ENCODE measurements at places on chromosomes 2 and 18.

GRCh38 chr2:138018866-138019688 is 54.8 kb downstream of the HNMT start:
- DNase-seq = no peak

DNA sequence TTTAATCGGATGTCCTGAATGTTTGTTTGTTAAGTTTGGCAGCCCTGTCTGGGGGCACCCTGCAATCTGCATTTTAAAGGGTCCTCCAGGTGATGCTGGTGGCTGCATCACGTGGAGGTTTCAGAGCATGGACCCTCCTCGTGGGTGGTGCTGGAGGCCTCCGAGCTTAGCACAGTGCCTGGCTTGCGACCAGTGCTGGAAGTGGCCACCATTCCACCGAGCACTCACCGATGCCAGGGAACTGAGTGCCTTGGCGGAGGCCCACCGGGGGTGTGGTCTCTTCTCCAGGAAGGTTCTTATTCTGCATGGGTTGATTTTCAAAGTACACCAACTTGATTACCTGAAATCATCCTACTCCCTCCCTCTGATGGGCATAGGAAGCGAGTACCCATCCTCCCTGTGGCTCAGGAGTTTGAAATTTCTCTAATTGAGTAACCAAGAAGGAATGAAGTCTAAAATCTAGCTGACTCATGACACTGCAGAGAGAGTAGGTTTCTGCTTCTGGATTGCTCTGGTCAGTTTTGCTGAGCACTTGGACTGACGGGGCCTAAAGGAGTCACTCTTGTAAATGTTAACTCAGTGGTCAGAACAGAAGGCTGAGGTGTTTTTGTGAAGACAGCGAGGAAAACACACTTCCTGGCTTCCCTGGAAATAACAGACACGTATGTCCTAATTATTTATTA is 58.1 kb upstream of the SLC66A3 start:
- no peak for DNase-seq

DNA sequence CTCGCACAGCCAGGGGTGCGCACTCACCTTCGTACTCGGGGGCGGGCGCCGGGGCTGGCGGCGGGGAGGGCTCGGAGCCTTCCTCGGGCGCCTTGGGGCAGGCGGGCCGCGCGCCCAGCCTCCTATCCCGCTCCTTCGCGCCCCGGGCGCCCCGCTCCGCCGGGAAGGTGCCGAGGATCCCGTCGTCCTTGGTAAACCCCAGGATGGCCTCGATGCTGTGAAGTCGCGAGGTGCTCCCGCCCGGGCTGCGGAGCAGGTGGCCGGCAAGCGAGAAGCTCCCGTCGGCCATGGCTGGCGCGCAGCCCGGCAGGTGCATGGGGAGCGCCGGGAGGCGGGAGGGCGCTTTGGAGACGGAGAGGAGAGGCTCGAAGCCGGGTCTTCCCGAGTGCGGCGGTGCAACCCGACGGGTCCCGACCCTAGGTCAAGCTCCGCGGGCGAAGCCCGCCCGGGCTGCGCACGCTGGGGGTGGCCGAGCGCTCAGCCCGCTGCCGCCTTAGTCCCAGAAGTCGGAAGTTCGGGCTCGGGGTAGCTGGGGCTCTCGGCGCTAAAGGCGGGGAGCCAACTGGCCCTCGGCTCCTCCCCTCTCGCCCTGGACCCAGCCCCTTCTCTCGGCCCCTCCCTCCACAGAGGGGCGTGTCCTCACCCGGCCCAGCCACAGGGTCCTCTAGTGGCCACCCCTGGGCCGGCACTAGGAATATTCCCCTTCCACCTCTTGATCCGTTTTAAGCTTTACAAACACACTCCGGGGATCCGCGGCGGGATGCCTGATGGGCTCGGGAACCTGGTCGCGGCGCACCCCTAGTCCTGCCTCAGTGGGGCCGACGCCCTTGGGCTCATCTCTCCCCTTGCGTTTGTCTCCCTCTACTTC is at the start of gene RAX:
TSS of gene RAX (minus strand) at position 564 of the 868 bp plus-strand sequence. CDS start at position 316, 248 bp downstream.
- DNase-seq = no peak

GRCh38 chr2:138512672-138513071 is 11.1 kb downstream of the SPOPL start:
- DNase-seq = no peak

- no peak for DNase-seq
Measured at GRCh38 chr2:112181571-112182290, 43.5 kb downstream of the FBLN7 start.

GRCh38 chr2:164275659-164276058 is 345.6 kb downstream of the GRB14 start:
- no peak for DNase-seq

DNA sequence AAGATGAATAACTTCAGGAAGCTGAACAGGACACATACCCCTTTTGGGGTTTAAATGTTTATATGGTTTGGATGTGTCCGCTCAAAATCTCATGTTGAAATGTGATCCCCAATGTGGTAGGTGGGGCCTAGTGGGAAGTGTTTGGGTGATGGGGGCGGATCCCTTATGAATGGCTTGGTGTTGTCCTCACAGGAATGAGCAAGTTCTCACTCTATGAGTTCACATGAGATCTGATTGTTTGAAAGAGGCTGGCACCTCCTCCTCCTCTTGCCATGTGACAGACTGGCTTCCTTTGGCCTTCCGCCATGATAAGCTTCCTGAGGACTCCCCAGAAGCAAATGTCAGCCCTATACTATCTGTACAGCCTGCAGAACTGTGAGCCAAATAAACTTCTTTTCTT is 88.6 kb upstream of the ZNF532 start:
- DNase-seq = no peak

DNA sequence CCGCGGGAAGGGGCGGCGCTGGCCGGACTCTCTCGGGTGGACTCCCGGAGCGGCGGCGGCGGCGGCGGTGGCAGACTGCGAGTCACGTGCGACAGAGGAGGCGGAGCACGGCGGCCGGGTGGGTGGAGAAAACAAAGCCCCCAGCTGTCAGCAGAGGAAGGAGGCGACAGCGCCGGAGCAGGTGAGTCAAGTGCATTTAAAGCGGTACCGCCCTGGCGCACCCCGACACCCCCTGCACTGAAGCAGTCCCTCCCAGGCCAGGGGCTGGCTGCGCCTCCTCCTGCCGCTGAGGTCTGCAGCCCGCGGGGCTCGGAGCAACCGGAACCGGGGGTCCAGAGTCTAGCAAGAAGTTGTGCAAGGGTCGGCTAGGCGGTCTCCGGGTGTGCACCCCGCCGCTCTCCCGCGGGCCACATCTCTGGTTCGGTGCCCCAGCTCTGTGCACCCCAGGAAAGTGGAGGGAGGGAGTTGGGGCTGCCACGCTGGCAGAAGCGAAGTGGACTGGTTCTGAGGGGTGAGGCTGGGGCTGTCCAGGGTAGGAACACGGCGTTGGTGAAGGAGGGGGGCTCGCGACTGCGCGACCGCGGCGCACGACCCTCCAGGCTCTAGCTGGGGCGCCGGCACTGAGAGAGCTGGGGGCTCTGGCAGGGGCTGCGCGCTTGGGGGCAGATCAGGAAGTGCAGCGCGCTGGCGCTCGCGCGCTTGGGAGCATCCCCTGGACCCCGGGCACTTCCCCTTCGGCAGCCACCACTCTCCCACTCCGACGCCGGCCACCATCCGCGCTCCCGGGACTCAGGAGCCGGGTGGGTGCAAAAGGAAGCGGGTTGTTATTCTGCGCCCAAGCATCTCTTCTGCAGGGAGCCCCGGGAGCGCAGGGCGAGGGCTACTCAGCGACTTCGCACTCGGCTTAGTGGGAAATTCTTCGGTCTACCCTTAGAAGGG is 64.0 kb upstream of the MAPRE2 start:
- DNase-seq = peak; percentile 82

DNA sequence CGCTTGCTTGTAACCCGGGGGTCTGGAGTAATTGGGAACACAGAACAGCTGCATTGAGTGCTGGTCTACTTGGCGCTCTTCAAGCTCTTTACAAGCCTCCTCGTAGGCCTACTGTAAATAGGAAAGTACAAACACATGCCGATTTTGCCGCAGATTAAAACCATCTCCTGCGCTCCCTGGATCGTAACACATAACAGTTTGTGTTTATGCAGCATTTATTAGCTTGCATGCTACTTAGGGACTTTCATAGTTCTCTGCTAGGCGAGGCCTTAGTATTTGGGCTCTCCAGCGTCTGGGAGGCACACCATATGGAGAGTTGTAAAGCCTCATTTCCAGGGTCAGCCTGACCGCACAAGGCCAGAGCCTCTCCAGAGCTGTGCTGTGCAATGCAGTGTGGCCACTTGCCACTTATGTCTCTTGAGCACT is 84.0 kb upstream of the HAAO start:
- DNase-seq = no peak

DNA sequence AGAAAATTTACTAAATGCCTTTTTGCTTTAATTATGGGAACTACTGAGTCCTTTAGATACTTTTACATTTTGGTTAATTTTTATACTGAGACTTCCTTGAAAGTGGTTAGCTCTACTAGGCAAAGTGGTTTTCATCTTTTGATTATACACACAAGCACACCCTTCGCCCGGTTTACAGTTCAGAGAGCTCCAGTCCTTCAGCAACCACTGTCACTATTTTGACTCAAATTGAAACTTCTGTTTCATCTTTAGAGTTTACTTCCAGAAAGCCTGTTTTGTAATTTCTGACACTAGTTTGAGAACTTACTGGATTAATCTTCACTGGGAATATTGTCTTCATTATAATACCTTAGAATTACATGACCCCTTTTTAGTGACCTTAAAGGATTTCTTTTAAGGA is 140.3 kb upstream of the FOSL2 start:
- DNase-seq = no peak

DNA sequence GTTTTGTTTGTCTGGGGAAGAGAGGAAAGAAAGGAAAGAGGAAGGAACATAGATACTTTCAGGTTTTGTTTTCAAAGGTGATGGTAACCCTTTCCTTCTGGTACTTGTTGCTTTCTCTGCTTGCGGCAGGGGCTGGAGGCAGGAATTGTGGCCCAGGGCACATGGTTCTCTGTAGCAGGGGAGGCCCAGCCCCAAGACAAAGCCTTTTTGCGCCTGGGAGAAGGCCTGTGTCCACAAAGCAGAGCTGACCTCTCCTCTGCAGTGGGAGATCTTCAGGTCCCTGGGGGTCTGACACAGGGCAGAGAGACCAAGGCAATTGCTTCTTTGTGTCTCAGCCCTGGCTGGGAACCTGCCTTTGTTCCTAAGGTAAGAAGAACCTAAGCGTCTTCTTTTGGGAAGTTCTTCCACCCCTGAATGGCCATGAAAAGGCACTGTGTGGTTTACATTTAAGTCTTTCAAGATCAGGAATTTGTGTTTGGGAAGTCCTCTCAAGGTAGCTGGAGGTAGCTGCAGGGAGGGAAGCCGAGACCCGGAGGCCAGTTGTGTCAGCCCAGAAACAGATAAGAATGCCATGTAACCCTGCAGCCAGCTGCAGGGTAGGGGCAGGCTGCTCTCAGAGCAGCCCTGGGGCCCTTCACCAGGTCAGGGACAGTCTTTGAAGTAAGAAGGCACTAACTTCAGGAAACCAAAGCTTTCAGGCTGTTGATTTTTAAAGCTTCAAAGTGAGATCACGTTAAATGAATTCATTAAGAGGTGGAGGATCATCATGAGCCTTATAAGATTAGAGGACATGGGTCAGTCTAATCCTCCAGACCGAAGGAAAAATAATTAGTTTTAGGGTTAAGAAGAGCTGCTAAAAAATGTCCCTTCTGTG is 119.3 kb downstream of the STPG4 start:
- DNase-seq = no peak

DNA sequence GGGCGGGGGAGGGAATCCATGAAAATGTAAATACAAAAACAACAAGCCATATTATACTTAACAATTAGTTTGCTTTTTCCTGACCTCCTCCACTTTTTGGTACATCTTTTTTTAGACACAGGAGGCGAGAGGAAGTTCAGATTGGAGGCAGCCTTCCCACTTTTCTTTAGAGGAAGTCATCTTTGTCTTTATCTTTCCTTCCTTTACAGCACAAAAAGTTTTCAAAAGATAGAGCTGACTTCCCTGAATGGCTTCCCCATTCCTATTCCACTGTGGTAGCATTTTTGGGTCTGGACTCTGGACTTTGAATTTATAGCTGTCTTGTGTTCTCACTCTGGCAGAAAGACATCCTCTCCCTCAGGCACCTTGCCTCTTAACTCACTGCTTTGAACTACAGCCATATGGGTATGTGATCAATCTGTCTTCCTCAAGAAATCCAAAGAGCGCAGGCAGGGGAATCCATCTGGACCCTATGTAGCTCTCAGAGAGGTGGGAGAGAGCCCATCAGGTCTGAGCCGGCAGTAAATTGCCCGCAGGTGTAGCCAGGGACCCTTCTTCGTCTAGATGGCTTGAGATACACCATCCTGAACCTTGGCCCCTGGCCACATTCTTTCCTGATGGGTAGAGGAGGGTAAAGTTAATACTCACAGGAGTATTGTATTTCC is 101.9 kb downstream of the AQP4 start:
- DNase-seq = no peak

- DNase-seq = no peak
Measured at GRCh38 chr2:160144280-160144990, 55.6 kb downstream of the ITGB6 start.

DNA sequence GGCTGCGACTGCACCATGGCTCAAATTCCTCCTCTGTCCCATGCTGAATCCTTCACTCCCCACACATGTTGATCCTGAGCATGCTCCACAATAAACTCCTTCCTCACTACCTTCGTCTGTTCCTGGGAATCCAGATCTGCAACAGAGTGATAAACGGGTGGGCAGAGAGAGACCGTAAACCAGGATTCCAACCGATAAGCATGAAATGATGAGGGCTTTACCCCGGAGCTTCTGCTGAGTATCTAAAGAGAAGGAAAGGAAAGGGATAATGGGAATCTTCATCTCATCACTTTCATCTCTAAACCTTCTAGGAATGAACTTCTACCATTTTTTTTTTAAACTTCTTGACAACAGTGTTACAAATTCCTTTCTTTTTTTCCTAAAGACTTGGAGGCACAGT is 329.3 kb upstream of the TNP1 start:
- DNase-seq = no peak

DNA sequence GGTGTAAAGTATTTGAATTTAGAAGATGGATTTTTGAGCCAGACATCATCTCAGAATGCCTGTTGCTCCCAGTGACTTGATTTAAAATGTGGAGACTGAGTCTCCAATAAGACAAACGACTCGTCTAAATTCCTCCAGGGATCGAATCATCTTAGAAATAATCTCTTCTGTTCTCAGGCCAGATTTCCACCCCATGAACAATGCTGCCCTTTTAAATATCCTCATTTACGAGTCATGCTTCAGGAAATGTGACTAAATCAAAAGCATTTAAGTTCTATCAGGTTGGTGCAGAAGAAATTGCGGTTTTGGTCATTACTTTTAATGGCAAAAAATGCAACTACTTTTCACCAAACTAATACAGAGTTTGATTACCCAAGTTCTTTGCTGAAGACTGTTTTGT is 684.6 kb upstream of the SOX11 start:
- no peak for DNase-seq

- no peak for DNase-seq
Measured at GRCh38 chr2:218954541-218955300, 4.7 kb upstream of the CDK5R2 start.

- no peak for DNase-seq
Measured at GRCh38 chr18:74715865-74716712, 118.4 kb downstream of the ZNF407 start.

- DNase-seq = no peak
Measured at GRCh38 chr18:72908181-72908580, 40.4 kb upstream of the NETO1 start.

- no peak for DNase-seq
Measured at GRCh38 chr2:38554973-38555595, 47.6 kb downstream of the HNRNPLL start.
